ENCODE measurements at places on chromosomes 4 and X.

GRCh38 chrX:104913348-104913747 lies 307.1 kb downstream of the TEX13A start:
- DNase-seq, result peak; percentile 4

- peak; percentile 6 for DNase-seq
Observed at GRCh38 chr4:86522349-86522748, 71.8 kb upstream of the PTPN13 start.

- no peak for DNase-seq
Observed at GRCh38 chr4:1851160-1851559, 4.8 kb downstream of the LETM1 start.

- DNase-seq, result no peak
Observed at GRCh38 chrX:112820364-112821268, 20.0 kb downstream of the AMOT start.

DNA sequence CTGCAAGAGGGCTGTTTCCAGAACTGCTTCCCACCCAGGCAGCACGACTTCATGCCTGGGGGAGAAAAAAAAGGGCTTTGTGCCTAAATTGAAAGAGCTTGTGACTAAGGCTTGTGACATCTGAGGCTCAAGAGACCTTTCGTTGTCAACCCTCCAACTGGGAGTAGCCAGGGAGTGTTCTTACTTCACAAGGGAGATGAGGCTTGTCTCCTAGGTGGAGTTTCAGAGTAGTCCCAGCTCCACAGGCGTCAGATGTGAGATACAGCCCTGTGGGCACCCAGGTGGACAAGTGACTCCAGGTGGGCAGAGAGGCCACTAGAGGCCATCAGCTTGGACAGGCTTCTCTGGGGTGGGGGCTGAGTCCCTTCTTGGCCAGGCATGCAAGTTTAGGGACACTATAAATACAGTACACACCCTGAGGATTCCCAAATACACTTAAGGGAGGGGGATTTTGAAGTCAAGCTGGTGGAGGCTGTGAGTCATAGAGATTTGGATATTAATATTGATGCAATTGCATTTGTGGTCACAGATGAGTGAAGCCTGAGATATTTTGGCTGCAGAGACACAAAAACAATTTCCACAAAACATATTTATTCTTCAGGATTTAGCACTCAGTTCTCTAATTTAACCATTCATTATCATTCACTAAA lies 40.1 kb upstream of the SETD7 start:
- DNase-seq, result peak; percentile 57

GRCh38 chrX:132614297-132614696 lies 125.5 kb upstream of the MBNL3 start:
- DNase-seq, result no peak

- DNase-seq, result no peak
Observed at GRCh38 chrX:115289465-115289864, at the start of gene LUZP4. LUZP4 (plus strand) TSS chrX:115289715; CDS start chrX:115289760, 45 bp downstream.

GRCh38 chrX:10576777-10577447 lies 43.5 kb downstream of the MID1 start:
- DNase-seq, result no peak

DNA sequence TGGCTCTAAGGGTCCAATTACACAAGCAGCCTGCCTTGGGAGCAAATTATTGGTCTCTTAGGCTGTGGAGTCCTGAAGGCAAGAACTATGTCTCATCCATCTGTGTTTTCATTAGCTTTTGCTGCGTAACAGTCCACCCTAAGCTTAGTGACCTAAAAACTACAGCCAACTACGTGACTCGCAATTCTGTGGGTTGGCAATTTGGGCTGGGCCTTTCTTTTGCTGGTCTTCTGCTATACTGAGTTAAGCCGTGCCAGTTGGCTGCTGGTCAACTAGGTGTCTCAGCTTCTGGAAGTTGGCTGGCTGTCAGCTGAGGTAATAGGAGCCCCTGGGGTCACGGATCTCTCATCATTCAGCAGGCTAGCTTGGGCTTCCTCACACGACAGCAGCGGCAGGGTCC lies 205.6 kb upstream of the S100G start:
- no peak for DNase-seq

DNA sequence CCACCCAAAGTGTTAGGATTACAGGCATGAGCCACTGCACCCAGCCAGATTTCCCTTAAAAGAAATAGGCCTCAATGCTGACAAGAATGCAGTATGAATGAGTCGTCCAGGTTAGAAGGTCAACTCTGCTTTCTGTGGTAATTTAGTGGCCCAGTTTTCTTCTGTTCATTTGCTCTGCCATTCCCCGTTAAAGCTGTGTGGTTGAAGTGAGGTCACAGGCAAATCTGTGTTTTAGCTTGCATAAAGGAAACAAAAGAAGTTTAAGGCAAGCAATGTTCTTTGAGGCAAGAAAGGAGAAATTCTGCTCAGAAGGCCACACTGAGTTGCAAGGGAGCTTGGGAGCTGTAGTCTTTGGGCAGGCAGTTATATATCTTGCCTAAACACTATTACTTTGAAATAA lies 176.8 kb downstream of the LARP7 start:
- DNase-seq, result peak; percentile 19

- DNase-seq, result no peak
Observed at GRCh38 chr4:9384126-9384525, 21.2 kb downstream of the USP17L30 start.

DNA sequence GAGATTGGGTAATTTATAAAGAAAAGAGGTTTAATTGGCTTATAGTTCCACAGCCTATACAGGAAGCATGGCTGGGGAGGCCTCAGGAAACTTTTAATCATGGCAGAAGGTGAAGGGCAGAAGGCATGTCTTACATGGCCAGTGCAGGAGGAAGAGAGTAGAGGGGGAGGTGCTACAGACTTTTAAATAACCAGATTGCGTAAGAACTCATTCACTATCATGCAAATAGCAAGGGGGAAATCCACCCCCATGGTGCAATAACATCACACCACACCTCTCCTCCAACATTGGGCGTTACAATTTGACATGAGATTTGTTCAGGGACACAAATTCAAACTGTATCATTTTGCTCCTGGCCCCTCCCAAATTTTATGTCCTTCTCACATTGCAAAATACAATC lies 353.8 kb upstream of the PABPC5 start:
- DNase-seq, result no peak

DNA sequence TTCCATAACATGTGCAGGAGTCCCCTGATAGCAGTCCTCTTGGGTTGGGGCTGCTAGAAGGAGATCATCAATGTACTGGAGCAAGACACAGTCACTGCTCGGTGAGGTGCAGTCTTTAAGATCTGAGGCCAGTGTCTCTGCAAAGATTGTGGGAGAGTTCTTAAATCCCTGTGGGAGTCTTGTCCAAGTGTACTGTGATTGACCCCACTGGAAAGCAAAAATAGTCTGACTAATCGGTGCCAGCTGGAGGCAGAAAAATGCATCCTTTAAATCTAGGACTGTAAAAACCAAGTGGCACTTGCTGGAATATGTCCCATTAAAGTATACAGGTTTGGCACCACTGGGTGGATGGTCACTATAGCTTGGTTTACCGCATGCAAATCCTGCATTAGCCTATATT lies 31.1 kb downstream of the SULT1E1 start:
- DNase-seq, result no peak

- no peak for DNase-seq
Observed at GRCh38 chrX:138865093-138865649, 153.7 kb upstream of the FGF13 start.

DNA sequence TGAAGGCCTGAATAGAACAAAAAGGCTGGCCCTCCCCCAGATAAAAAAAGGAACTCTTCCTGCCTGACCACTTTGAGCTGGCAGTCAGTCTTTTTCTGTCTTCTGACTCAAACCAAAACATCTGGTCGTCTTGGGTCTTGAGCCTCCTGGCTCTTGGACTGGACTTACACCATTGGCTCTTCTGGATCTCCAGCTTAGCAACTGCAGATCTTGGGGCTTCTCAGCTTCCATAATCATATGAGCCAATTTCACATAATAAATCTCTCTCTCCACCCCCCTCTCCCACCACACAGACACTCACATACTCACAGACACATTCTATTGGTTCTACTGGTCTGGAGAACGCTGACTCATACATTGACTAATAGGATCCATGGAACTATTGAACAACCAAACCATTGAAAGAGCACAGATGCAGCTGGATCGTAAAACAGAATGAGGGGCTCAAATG lies 15.6 kb upstream of the CWH43 start:
- DNase-seq, result peak; percentile 63

DNA sequence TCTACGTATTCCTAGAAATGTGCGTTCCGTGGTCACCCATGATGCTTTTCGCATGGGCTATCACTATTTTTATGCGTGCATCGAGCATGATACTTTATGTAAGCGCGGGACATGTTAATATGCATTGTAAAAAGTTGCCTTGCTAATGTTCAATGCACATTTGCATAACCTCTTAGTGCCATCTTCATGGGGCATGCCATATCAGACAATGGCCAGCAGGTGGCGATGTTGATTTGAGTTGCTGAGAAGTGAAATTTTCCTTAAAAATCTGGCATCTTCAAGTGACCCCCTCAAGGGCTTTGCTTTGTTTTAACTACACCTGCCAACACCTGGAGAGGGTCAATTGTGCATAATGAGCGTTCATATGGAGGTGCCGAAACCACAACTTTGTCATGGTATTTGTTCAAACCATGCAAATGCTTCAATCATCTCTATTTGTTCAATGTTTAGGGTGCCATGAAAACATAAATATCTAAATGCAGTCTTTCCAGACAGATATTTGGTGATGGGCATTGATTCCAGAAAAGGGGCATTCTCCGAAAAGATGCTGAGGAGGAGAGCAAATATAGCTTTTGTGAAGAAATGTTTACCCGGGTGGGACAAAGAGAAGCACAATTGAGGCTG lies 833.9 kb upstream of the PRKX start:
- peak; percentile 44 for DNase-seq

GRCh38 chr4:157079441-157079840 lies 3.5 kb downstream of the GLRB start:
- no peak for DNase-seq

DNA sequence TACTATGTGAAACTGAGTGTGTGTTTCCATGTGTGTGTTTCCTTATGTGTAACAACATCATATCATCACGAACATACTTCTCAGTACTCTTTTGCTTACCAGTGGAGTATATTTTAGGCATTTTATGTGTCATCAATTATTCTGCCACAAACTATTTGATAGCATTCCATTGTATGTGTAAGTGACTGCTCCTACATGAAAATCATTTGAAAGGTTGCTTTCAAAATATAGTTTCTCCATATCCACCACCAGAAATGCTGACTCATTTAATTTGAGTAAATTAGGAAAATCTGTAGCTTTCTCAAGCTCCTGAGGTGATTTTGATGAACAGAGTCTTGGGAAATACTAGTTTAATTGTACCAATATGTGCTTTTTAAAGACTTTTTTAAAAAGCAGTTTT lies 376.2 kb downstream of the PCDH18 start:
- DNase-seq, result peak; percentile 62

DNA sequence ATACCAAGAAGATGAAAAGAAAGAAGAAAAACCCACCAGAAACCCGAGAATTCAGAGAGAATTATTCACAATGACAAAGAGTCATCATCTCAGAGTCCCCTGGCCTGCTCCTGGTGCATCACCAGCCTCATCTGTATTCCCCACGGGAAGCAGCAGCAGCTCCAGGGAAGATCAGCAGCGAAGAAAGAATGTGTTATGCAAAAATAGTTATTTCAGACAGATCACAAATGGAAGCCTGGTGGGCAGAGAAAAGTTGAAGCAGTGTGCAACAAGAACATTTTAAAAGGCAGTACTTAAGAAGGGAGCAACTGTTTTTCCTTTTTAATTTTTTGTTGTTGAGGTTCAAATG lies 189.2 kb downstream of the PPP3CA start:
- DNase-seq, result peak; percentile 58

DNA sequence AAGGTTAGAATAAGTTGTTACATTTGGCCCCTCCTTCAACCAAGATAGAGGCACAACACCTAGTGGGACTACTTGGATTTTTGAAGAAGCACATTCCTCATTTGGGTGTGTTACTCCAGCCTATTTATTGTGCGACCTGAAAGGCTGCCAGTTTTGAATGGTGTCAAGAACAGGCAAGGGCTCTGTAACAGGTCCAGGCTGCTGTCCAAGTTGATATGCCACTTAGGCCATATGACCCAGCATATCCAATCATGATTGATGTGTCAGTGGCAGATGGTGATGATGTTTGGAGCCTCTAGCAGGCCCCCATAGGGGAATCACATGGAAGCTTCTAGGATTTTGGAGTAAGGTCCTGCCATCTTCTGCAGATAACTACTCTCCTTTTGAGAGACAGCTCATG lies 35.5 kb upstream of the UGT2B4 start:
- DNase-seq, result no peak

DNA sequence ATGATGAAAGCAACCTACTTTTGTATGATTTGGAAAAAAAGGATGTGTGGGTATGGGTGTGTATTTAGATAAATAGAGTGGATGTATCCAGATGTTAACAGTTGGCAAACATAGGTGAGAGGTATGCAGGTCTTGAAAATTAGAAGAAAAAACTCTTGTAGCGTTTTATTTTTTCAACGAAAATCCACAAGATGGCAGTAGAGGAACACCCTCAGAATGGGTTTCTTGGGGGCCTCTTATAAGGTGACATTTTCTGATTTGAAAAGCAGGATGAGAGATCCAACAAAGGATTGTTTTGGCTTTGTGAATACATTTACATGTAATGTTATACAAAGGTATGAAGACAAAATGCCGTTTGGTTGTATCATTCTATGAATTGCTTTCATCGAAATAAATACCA lies 68.3 kb downstream of the FMR1NB start:
- DNase-seq, result peak; percentile 20

GRCh38 chr4:99811117-99811516 lies 5.5 kb upstream of the DAPP1 start:
- no peak for DNase-seq

GRCh38 chr4:188109157-188109755 lies at the start of gene TRIML2:
TRIML2 (minus strand) TSS chr4:188109603; CDS start chr4:188105368, 4,235 bp downstream.
- DNase-seq, result no peak

- no peak for DNase-seq
Observed at GRCh38 chrX:631802-632365, 1.3 kb downstream of the SHOX start.

GRCh38 chr4:126859314-126859713 lies 773.4 kb upstream of the INTU start:
- DNase-seq, result no peak

- no peak for DNase-seq
Observed at GRCh38 chr4:86014599-86014998, 345.3 kb downstream of the MAPK10 start.

- no peak for DNase-seq
Observed at GRCh38 chr4:99221980-99222379, 2.9 kb upstream of the ADH6 start.

- peak; percentile 38 for DNase-seq
Observed at GRCh38 chr4:7770224-7771050, 169.2 kb downstream of the AFAP1 start.

GRCh38 chrX:100649550-100650356 lies 5.8 kb downstream of the SRPX2 start:
- peak; percentile 80 for DNase-seq

GRCh38 chrX:136268051-136269048 lies 17.1 kb upstream of the MAP7D3 start:
- peak; percentile 40 for DNase-seq

DNA sequence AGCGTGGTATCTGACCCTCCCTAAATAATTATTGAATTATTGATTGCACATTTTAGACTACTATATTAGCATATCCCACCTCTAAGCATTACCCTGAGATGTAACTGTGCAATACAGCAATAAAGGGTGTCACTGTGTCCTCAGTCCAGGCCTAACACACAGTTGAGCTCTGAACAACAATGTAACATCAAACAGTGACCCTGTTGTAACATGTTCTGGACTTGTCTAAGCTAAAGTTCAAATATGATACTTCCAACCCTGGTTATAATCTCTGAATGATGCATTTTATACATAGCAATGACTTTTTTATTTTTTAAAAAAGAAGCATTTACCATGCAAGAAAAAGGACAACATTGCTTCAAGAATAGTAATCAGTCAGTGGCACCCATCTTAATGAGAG lies 61.6 kb upstream of the DMD start:
- no peak for DNase-seq

- no peak for DNase-seq
Observed at GRCh38 chr4:1367230-1367935, 20.4 kb downstream of the UVSSA start.
